HS-27A (cell line): ENCODE measurements at places on chromosomes 16 and 17.
A peak's percentile ranks its signal among the peaks of the same experiment; 100 is the strongest.

DNA sequence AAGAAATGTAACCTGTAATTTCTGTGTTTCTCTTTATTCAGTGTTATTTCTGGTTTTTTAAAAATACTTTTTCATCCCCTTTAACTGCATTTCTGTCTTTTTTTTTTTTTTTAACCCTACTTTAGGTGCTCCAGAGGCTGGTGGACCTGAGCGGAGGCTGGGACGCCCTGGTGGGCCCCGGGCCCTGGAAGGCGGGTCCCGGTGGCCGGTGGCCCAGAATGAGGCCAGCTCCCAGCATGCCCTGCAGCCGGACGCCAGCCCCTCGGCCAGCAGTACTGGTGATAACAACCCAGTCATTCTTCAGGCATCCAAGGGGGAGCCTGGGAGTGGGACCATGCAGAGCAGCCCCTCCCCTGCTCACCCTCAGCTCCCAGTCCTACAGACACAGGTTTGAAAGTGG, 1.5 kb downstream of the SRCAP start:
- DNase-seq: no peak

DNA sequence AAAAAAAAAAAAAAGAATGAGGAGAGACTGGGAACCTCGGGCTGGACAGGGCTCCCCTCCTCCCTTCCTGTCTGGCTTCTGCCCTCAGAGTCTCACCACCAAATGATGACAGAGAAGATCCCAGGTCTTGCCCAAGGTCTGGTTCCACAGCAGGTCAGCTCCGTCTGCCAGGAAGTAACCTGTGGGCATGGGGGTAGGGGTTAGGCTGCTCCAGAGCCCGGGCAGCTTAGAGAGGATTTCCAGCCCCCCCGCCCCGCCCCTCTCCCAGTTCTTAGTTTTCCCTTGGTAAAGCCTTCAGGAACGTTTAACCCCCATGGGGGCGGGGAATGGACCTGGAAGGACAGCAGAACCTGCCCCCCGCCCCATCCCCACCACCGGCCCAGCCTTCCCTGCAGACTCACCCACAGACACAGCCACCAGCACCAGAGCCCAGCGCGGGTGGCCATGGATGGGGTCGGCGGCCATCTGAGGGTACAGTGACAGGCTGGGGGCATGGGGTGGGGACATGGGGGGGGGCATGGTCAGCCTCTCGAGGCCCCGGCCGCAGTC, 700 bp downstream of the TLCD2 start:
- DNase-seq: no peak

DNA sequence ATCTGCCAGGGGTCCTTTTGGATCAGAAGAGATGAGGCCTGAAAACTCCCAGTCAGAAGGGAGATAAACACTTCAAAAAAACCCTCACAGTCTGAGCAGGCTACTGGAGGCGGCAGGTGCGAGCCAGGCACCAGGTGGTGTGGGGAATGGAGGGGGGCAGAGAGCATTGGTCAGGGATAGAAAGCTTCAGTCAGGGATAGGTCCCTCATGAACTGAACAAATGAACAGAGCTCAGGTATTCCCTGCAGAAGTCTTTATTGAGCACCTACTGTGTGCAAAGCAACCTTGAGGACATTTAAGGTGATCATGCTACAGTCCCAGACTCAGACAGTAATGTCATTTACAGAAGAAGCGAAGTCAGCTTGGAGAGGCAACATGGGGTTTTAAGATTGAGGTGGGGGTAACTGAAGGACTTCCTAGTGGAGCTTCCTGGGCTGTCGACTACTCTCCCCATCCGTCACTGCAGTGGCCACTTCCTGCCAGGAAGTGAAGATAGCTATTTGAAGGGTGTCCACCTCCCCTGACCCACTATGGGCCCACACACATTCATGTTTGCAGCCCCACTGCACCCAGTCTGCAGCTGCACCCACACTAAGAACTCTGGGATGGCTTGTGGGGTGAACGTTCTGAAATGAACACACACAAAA, 3.2 kb downstream of the KIFC3 start:
- no peak for DNase-seq

DNA sequence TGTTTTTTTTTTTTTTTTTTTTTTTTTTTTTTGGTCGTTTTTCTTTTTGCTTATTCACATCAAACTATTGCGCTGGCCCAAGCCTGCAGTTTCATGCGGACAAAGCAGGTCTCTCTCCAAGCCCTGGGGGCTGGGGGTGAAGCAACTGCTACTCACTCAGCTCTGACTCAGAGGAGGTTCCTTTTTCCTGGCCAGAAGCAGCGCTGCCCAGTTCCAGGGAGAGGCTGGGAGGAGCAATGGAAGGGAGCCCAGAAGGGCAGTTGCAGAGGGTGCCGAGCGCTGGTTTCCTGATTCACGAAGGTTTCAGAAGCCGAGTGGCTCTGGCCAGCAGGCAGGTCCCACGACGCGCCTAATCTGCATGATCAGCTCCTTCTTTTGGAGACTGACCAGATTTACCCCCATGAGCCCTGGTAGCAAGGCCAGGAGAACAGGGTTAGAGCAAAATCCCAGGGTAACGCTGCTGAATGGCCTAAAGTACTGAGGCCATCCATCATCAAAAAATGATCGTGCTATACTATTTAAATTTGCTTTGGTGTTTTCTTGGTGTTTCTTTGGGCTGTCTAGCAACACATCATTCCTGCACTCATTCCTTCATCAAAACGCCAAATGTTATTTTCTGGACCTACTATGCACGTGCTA, 144.7 kb upstream of the SOX9 start:
- peak; percentile 36 for DNase-seq

GRCh38 chr16:73265124-73265837, 217.4 kb upstream of the ZFHX3 start:
- DNase-seq: no peak

GRCh38 chr17:49473900-49474751, 21.0 kb upstream of the NGFR start:
- no peak for DNase-seq

GRCh38 chr17:20948984-20949777, 93.6 kb downstream of the USP22 start:
- DNase-seq: no peak

GRCh38 chr16:30846649-30847402, 47.1 kb downstream of the BCL7C start:
- no peak for DNase-seq

- DNase-seq: no peak
Measured at GRCh38 chr17:50884439-50885311, 18.5 kb upstream of the TOB1 start.

DNA sequence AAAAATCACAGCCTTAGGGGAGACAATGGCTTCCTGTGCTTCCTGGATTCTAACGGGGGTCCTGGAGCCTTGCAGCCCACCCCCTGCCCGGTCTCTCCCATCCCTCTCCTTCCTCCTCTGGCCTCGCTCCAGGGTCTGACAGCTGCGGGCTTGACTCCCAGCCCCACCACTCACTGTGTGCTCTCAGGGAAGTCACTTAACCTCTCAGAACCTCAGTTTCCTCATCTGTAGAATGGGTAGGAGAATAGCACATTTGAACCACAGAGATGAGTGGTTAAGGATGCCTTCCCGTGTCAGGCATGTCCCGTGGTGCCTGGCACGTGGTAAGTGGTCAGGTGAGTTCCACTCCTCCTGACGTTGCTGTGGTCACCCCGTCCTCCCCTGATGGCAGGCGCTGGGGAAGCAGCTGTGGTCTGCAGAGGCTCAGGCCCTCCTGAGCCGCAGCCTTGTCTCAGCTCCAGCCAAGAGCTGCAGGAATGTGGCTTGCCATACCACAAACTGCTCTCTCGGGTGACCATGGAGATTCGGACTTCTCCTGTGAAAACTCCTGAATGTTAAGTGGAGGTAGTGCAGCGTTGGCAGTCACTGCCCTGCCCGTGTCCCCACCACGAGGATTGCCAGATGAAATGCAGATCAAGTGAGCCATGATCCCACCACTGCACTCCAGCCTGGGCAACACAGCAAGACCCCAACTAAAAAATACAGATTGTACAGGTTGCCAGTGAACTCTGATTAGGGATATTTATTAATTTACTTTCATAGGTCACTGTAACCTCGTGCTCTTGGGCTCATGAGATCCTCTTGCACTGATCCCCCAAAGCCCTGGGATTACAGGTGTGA, 85.7 kb downstream of the NT5M start:
- DNase-seq: no peak

- no peak for DNase-seq
Measured at GRCh38 chr16:85524630-85525419, 88.3 kb upstream of the GSE1 start.

- DNase-seq: no peak
Measured at GRCh38 chr16:6694636-6695035, 638.0 kb upstream of the RBFOX1 start.

GRCh38 chr16:88524973-88525662, 45.1 kb upstream of the ZC3H18 start:
- no peak for DNase-seq

DNA sequence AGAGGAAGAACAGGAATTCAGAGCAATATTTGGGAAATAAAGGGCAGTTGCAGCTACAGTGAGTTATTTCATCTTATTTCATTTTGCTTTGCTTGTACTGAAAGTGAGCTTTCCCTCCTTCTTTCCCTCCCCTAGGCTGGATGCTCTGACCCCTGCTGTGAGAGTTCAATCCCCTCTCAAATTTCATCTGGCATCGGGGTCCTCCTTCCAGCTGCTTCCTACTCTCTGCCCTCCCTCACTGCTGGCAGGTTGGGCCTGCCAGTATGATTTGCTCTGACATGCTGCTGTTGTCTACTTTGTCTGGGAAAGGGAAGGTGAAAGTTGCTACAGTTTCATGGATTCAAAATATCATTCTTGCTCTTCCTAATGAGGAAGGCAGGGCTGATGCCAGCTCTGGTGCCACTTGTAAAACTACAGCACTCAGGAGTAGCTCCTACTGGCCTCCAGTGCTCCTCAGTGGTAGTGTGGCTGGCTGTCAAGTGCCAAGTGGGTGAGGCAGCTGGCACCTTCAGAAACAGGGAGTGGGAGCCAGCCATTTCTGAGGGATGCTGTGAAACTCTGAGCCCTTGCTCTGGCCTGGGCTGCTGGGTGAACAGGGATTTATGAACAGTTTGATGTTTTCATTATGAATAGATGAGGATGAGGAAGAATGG, 408.6 kb downstream of the HAPSTR1 start:
- DNase-seq: no peak

GRCh38 chr17:19703106-19703827, 13.1 kb downstream of the SLC47A2 start:
- DNase-seq: no peak

DNA sequence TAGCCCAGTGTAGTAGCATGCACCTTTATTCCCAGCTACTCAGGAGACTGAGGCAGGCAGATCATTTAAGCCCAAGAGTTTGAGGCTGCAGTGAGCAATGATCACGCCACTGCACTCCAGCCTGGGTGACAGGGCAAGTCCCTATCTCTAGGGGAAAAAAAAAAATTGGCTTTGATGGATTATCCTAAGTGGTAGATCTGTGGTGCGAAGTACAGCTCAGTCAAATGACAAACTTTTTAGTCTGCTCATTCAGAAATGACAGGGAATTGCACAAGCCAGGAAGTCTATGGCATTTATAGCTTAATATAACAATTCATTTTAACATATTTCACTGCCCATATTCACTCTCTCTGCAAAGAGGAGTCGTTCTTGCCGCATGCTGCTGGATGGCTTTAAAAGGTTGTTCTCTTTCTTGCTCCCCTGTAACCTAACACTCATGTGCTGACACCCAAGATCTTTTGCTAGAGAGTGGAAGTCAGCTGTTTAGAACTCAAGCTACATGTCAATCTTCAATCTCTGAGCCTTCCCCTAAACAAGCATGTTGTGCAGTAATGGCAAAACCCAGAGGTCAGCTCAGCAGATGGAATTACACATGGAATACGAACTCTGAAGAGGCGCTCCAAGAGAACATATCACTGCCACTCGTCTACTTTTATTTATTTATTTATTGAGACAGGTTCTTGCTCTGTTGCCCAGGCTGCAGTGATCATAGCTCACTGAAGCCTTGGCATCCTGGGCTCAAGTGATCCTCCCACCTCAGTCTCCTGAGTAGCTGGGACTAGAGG, 32.8 kb downstream of the RNF157 start:
- DNase-seq: no peak

DNA sequence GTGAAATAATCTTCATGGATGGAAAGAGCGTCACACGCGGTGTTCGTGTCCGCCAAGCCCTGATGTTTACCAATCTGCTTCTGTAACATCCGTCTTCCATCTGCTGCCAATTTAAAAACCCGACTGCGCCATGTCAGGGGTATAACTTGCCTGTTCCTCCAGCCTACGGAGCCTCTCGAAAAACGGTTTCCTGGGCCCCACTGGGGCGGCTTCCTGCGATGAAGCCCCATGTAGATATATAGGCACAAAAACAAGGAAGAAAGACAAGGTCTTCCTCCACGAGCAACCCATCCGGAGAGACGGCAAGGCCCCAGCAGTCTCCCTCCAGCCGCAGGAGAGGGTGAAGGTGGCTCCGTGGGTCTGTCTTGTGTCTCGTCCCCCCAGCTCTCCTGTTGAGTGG, at the start of gene PTX4:
Gene PTX4 (minus strand): TSS at position 326 of the 400 bp plus-strand sequence. CDS start 35 bp downstream, at position 291.
- DNase-seq: no peak

- DNase-seq: no peak
Measured at GRCh38 chr17:50330151-50330775, 15.7 kb upstream of the XYLT2 start.

DNA sequence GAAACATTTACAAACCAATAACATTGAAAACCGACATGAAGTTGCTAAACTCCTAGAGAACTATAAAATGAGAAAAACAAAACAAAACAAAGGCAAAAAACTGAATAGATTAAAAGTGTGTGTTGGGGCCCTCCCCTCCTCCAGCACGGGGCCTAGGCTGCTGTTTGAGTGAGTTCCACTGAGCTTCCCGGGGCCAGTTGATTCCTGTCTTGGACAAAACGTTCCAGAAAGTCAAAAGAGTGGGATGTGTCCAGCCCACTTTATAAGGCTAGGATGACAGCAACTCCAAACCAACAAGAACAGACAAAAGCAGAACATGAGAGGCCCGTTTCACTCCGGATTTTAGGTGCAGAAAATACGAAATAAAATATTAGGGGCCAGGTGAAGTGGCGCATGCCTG, 11.6 kb upstream of the CSNK1D start:
- no peak for DNase-seq

GRCh38 chr17:42312285-42313130, 24.2 kb downstream of the STAT5A start:
- no peak for DNase-seq

DNA sequence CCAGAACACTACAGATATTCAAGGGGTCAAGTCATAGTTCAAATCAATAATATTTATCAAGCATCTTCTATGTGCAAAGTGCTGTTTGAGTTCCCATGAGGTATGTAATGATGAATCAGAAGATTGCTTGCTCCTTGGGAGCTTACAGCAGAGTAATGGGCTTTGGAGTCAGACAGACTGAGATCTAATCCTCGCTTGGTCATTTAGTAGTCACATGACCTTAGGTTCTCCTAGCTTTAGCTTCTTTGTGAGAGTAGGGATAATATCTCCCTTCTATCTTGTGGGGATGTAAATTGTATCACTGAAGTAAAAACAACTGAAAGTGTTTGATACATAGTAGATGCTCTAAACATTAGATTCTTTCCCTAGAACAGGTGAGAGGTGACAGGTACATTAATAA, 30.1 kb downstream of the SNX11 start:
- no peak for DNase-seq
